ENCODE measurements at places on chromosomes 5 and 9.

- DNase-seq: no peak
Observed at GRCh38 chr9:129177443-129177790, 644 bp downstream of the IER5L start.

- DNase-seq: no peak
Observed at GRCh38 chr5:33509036-33509435, 68.3 kb downstream of the TARS1 start.

- DNase-seq: no peak
Observed at GRCh38 chr5:93570294-93571113, 10.5 kb downstream of the NR2F1-AS1 start.

DNA sequence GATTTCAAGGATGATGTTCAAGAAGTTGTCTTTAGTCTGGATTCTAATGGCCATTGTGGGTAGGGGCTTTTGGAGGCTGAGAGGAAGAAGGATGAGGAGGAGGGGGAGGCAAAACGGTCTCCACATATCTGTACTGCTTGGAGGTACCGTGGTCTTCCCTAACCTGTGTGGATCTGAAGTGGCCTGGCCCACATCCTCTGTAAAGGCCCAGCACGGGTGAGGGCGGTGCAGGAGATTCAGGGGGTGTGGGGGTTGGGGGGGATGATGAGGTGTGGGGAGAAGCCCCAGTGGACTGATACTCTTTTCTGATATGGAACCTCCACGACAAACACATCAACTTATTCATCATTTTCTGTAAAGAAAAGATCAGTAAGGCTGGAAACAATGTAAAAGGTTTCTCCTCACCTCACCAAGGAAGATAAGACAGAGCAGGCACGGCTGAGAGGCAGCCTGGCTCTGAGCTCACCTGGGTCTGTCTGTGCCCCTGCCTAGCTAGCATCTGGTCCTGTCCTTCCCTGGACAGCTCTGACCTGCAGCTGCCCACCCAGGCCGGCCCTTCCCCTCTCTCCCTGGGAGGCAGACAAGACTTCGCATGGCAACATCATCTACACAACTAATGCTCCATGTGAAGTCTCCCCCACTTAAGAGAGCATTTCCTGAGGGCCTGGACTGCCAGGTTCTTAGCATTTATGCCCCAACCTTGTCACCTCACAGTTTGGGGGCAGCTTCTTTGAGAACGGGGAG is 5.6 kb upstream of the IL3 start:
- no peak for DNase-seq

DNA sequence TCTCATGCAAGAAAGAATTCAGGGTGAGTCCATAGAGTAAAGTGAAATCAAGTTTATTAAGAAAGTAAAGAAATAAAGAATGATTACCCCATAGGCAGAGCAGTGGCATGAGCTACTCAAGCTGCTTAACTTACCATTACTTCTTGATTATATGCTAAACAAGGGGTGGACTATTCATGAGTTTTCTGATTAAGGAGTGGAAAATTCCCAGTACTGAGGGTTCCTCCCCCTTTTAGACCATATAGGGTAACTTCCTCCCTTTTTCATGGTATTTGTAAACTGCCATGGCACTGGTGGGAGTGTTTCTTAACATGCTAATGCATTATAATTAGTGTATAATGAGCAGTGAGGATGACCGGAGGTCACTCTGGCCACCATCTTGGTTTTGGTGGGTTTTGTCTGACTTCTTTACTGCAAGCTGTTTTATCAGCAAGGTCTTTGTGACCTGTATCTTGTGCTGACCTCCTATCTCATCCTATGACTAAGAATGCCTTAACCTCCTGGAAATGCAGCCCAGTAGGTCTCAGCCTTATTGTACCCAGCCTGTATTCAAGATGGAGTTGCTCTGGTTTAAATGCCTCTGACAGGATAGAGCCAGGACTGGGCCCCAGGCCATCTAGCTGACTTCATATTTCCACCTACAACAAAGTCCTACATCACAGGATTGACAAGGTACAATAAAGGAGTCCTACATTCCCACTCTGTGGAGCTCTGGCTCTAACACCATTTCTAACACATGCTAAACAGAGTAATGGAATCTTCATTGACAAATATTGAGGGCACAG is 186.7 kb downstream of the NXNL2 start:
- DNase-seq: no peak

DNA sequence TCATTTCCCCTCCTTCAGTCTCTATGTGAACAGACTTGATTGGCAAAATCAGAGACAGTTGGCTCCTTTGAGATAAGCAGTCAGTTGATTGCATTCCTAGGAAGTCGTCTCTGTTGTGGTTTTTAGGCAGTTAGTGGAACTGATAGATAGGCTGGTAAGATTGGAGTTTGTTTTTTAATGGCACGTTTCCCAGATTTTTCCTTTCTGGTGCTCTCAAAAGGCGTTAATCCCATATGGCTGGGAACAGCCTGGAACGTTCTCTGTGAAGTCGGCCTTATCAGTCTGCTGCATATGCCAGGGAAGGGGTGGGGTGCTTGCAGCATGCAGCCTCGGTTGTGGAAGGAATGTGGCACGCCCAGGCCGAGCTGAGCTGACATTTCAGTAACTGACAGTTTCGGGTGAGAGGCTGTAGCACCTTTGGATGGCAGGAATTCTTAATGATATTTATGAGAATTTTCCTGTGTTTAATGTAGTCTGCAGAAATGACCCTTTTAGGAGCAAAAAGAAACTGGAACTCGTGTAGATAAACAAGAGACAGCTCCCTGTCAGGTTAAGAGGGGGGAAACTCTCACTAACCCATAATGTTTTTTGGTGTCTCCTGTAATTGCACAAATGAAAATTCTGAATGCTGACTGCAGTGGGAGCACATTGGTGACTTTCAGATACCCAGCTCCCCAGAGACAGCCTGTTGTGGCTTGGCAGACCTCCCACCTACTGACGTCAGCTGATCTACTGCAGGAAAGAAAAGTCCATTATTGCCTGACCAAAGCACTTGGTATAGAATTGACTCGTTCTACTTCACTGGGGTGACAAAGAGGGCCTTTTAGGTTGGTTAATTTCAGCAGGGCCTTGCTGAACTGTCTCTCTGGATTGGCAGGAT is 6.3 kb downstream of the SPTAN1 start:
- no peak for DNase-seq

DNA sequence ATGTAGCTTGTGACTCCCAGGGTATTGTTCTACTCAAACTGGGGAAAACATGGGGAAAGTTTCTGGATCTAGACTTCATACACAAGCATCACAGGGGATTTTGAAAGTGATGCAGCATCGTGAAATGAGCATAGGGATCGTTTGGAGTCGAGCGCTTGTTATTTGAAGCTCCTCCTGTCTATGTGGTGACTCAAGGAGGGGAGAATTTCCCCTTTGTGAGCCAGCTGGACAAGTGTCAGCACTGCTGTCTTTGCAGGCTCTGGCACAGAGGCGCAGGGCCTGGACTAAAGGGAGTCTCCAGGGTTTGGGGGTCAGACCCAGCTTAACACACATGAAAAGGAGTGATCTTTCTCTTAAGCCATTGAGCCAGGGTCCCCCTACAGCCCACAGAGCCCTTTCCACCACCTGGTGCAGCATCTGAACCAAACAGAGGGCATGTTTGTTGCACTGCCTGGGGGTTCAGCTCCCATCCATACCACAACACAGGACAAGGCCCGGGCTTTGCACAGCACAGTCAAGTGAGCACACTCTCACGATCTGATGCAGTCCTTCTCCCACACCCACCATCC is 51.0 kb downstream of the IRF1 start:
- DNase-seq: no peak

DNA sequence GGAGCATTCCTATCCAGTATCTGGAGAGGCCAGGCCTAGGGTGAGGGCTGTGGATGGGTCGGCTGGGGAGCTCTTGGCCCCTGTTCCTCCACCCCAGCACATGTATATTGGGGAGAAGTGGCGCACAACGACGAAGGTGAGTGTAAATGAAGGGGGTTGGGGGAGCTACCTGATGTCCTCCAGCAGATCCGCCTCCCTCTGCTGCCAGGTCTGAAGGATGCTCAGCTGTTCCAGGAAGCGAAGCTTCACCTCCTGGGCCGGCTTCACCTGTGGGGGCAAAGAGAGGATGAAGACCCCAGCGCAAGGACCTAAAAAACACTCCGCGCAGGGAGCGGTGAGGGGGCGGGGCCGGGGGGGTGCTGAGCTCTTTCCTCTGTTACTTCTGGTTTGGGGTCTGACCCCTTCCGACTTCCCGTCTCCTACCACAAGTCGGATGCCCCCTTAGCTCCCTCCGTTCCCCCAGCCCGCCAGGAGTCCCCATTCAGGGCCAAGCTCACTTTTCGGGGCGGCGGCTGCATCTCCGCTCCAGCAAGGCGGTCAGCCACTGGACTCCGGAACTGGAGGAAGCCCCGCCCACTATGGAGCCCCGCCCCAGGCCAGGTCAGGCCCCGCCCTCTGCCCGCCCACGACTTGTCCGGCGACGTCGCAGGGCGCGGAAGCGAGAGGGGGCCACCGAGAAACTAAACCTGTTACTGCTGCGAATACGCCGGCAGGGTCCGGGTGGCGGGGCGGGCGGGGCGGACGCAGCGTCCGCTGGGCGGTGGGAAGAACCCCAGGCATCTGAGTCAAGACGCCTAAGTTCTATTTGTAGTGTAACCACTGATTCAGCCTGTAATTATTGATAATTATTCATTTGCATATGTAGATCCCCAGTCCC is at the start of gene FCHSD1:
TSS of gene FCHSD1 (minus strand) at position 568 of the 877 bp plus-strand sequence. CDS start at position 518, 50 bp downstream.
- DNase-seq: peak; percentile 43
